ENCODE measurements at places on chromosomes 11 and 22.

DNA sequence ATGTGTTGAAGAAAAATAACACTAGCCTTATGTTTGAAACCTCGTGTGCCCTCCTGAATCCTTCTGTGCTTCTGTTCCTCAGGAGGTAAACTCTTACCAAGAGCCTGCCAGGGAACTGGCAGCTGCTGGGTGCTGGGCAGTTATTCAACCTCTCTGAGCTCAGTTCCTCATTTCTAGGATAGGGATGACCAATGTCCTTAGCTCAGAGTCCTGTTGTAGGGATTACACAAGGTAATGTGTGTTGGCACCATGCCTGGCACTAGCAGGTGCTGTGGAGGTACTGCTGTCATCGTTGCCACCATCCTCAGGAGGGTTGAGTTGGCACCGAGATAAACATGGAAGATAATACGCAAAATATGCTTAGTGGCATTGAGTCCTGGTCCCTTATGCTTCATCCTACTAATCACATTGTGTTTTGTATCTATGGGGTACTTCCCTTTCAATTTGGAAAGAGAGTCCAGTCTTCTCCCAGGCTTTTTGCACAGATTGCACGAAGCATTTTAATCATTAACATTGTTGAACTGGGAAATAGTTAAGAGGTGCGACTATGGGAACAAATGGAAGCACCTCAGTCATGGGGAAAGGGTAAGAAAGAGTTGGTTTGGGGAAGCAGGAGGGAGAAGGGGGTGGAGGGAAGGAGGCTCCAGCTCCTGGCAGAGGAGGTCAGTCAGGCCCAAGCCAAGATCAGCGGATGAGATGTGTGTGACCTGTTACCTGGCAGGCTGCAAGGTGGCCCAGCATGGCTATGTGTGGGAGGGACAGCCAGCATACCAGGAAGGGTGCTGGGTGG lies 56.7 kb downstream of the CABIN1 start:
- no peak for DNase-seq

- no peak for DNase-seq
These were observed 12.5 kb upstream of the PDE2A start for GRCh38 chr11:72686639-72687220.

DNA sequence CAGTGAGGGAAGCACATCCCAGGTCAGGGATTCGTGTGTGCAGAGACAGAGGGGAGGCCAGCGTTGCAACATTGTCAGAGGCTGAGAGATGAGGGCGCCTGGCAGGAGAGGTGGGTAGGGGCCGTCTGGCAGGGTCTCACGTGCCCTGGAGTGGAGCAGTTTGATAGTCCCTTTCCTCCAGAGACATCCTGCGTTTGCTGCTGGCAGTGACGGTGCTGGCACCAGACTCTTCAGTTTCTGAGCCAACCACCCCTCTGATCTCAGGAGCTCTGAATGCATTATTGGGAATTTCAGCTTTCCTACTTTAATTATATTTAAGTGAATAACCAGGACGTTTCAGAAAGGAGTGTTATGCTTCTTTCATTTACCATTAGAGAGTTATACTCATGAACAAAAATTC lies 136.5 kb downstream of the WNT7B start:
- DNase-seq: no peak

DNA sequence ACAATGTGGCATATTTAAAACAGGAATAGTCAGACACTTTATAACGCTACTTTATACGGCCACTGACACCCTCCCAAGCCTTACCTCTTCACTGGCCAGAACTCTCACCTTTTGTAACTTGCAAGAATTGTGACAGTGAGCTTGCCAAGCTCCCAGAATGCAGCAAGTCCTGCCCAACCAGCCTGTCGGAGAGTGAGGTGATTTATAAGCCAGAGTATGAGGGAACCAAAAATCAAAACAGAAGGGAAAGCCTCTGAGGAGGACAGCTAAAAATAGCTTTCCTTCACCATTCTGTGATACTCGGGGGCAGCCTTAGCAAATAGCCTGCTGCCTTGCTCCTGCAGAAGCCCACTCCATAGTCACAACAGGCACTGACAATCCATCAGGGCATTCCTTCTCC lies 229.7 kb downstream of the FAM76B start:
- DNase-seq: no peak

DNA sequence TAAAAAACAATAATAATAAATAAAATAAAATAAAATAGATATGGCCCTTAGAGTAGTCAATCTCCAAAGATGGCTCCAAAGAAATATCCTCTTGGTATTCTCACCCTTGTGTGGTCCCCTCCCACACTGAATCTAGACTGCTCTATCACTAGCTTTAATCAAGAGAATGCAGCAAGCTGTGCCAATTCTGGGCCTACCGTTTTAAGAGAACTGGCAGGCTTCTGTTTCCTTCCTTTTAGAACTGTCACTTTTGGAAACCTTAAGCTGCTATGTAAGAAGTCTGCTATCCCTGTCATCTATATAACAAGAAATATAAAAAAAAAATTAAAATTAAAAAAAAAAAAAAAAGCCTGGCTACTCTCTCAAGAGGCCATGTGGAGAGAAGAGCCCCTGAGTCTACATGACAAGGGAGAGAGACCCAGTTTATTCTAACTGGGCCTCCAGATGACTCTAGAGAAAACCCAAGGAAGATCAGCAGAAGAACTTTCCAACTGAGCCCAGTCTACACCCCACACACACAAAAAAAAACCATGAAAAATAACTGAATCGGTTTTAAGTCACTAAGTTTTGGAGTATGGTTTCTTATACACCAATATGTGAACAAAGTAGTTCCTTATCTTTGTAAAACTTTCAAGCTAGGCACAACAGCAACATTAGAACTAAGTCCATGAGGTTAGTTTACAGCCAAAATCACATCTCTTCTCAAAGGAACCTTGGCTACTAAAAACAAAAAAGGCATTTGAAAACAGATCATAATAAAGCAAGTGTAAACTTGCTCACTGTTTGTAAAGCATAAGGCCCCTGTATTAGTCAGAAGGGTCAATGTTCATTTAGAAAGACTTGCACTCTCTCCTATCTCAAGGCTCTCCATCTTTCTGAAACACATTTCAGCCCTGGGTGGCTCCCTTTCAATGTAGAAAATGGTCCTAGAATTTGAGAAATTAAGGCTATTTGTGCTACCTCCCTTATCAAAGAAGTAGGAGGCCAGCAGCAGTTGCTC lies 67.3 kb downstream of the AMBRA1 start:
- DNase-seq: no peak

- DNase-seq: no peak
These were observed 73.2 kb downstream of the ARHGAP8 start for GRCh38 chr22:44825310-44826150.

GRCh38 chr11:118889797-118890196 lies 6.1 kb downstream of the CXCR5 start:
- no peak for DNase-seq

DNA sequence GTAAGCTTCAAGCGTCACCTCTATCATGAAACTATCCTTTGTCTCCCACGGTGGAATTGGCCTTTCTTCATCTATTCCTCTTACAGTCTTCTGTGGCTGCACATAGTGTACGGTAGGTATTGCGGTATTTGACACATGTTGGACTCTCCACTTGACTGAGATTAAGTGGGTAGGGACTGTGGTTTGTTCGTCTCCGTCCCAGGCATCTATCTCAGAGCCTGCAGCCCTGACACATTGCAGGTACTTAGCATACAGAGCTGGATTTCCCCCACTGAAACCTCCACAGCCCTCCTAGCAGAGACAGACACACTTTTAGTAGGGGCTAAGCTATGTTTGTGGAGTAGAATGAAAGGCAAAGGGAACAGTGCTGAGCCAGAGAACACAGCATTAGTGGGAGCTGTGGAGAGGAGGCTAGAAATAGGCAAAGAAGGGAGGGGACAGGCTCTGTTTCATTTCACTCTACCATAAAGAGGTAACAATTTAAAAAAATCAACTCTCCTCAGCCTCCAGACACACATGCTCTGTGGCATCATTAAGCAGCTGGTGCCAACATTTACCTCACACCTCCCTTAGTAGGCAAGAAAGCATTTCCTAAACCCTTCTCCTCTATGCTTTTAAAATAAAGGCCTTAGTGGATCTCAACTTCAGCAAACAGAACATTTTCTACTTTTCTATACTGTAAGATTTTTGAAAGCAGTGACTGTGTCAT lies 277.5 kb downstream of the KIRREL3 start:
- no peak for DNase-seq
